Aortic smooth muscle cell (primary cell): ENCODE measurements at places on chromosomes 7 and 10. TPM values are rescaled to one million over a fixed set of nuclear protein-coding genes. Genes with fewer than 3 reads are reported as not detected.

Gene EZH2
- 7.5 and 14.1 TPM in 2 replicates for total RNA-seq

Gene ASB15
- total RNA-seq = not detected in 2 replicates

Gene PON1
- not detected in 2 replicates for total RNA-seq

Gene MSMB
- not detected in 2 replicates for total RNA-seq
